IPS DF 19.7 (cell line): ENCODE measurements at places on chromosomes 5 and 9.

DNA sequence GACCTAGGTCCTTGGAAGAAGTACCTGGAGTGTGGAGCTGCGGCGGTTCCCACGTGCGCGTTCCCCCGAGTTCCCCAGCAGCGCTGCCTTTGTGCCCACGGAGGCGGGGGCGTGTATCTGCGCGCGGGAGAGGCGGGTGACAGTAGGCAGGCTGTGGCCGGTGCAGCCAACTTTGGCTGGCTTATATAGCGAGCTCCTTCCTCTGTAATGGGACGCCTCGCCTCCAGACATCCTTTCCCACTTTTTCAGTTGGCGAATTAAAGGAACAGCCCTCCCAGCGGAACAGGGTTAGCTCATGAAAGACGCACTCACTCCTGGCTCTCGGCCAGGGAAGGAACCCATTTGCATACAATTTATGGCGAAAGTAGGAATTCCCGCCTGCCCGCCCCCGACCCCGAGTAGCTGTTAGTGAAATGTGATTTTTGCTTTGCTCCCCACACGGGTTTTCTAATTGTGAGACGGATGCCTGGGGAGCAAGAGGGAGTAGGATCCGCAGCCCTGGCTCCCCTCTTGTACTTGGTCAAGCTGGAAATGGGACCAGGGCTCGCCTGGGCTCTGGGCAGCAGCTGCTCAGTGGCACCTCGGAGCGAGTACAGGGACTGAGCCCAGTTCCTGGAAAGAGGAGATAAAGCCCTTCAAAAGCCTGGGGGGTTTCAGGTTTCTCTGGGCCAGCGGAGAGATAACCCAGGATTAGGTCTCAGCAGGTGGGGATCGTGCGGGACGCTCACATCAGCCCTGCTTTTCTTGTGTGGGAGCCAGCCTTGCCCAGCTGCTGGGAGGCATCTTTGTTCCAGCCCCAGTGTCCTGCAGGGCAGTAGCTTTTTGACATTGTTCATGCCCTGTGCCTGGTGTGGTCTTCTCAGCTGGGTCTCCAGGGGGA is at the start of gene TNC:
Gene TNC (minus strand): TSS at position 159 of the 880 bp plus-strand sequence. CDS start 27,139 bp downstream, outside the sequence.
- DNase-seq: peak; percentile 60

- DNase-seq: no peak
Observed at GRCh38 chr9:134725605-134725940, 84.0 kb downstream of the COL5A1 start.

- DNase-seq: no peak
Observed at GRCh38 chr9:129023036-129023907, 4.9 kb downstream of the SH3GLB2 start.

DNA sequence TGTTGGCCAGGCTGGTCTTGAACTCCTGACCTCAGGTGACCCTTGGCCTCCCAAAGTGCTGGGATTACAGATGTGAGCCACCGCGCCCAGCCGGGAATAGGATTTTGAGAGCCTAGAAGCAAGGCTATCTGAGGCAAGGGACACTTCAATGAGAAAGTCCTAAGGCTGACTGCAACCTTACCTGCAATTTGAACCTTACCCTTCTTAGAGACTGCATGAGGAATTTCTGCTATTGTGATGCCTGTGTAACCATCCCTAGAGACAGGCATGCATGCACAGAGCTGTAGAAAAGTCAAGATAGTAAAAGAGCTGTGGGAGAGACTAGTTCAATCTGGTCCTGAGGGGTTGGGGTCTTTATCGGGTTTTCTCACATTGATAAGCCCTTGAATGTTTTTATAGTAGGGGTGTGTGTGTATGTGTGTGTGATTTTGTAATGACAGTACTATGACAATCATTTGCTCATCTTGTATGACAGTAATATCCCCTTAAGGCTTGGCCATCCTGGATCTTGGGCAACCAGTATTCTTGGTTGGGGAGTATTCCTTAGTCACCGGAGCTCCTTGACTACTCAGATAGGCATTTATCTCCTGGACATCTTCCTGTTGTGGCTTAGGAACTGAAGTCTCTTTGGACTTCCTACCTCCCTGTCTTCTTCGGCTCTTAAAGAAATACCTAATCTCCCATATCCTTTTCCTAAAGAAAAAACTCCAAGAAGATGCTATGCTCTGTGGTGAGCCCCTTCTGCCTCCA is 11.2 kb downstream of the DNAJB5 start:
- DNase-seq: no peak

GRCh38 chr5:141519605-141520565 is 31.0 kb downstream of the PCDHGC5 start:
- no peak for DNase-seq

GRCh38 chr5:94196953-94197352 is 421.5 kb downstream of the KIAA0825 start:
- no peak for DNase-seq

DNA sequence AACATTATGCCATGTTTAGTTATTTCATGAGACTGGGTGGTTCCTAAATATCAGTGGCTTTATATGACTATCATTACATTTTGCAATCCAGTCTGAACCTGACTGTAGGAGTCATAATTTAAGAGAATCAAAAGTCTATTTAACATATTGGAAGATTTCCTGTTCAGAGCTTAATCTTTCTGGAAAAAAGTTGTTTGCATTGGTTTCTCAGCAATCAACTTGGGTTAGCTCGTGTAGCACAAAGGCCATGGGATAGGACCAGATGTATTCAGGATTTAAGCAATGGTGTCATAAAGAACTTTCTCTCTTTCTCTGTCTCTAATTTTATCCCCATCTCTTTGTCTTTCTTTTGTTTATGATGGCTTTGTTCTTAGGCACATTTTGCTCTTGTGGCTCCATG is 296.0 kb upstream of the KCNN2 start:
- no peak for DNase-seq

DNA sequence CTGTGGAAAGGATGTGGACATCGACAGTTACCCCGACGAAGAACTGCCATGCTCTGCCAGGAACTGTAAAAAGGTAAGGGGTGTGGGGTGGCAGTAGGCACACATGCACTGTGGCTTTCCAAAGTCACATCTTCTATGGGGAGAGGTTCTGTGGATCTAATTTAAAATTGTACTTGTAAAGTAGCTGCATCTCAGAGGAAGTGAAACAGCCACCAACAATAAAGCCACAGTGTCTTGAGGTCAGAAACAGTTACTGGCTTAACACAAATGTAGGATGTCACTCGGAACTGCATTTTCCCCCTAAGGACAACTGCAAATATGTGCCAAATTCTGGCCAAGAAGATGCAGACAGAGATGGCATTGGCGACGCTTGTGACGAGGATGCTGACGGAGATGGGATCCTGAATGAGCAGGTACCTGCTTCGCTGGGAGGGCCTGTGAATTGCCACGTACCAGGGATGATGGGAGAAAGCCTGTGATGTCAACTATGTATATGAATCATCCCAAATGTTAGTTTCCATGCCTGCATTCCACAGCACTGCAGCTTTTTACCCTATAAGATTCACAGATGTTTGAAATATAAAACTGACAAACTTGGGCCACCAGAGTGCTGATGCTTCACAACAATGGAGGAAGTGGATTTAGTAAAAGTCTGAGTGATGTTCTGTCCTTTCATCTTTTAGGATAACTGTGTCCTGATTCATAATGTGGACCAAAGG is 35.3 kb downstream of the THBS4 start:
- no peak for DNase-seq

DNA sequence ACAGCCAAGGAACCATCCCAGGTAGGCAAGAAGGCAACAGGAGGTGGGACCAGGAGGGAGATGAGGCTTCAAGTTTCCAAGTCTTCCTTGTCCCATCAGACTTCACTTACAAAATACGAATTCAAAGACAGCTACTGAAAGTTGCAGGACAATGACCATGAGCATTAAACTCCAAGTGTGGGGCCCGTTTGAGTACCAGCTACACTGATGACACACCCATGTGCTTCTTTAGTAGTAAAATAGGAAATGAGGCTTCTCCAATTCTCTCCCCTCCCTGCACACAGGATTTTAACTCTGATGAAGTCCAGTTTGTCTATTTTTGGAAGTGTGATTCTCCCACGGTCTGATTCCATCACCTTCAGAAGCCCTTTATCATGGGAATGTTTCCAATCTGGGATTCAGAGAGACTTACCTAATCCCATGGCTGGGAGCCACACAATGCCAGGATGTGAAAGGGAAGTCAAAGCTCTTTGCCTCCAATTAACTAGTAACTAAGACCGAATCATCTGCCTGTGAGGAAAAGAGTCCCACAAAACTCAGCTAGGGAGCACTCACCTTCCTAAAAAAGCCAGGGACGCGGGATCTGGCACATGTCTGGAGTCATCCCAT is 222.8 kb upstream of the MSX2 start:
- DNase-seq: no peak
